ENCODE measurements at places on chromosomes 11 and 22.

- no peak for DNase-seq
These were observed 10.1 kb upstream of the FANCF start for GRCh38 chr11:22635689-22636088.

DNA sequence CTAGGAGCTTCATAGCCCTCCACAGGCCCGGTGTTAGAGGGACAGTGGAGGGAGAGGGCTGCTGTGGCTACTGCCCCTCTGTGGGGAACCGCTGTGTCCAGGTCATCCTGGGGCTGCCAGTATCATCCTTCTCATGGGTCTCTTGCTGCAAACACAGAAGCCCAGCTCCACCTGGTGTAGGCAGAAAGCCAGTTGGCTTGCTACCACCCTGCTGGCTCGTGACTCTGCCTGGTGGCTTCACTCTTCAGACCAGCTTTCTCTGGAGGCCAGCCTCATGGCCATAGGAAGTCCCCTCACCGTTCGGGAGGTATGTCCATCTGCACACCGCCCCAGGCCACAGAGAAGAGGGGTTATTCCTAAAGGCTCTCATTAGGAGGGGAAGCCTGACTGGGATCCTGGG lies 19.4 kb upstream of the SUSD2 start:
- no peak for DNase-seq

GRCh38 chr11:27392278-27393114 lies 29.5 kb upstream of the CCDC34 start:
- no peak for DNase-seq

GRCh38 chr11:105641433-105641832 lies 31.6 kb downstream of the GRIA4 start:
- no peak for DNase-seq

- DNase-seq, result no peak
These were observed 49.5 kb downstream of the PACS1 start for GRCh38 chr11:66119348-66120133.

GRCh38 chr11:12235553-12235946 lies 125.2 kb downstream of the MICAL2 start:
- no peak for DNase-seq

- no peak for DNase-seq
These were observed 47.8 kb downstream of the FANCF start for GRCh38 chr11:22577854-22578253.

DNA sequence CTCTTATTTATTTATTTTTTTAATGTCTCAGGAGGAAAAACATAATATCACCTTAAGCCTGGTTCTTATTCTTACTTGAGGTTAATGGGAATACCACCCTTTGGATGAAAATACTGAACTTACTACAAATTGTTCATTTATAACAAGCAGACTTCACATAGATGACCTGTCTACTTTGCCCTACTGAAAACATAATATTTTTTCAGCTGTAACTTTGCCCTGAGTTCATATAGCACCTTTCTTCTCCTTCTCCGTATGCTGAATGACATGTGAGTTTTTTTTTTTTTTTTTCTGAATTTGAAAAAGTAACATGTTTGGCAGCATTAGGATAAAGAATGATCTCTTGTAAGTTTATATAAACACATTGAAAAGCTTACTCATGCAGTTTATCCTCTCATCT lies 186.8 kb downstream of the TMEM135 start:
- DNase-seq, result no peak

DNA sequence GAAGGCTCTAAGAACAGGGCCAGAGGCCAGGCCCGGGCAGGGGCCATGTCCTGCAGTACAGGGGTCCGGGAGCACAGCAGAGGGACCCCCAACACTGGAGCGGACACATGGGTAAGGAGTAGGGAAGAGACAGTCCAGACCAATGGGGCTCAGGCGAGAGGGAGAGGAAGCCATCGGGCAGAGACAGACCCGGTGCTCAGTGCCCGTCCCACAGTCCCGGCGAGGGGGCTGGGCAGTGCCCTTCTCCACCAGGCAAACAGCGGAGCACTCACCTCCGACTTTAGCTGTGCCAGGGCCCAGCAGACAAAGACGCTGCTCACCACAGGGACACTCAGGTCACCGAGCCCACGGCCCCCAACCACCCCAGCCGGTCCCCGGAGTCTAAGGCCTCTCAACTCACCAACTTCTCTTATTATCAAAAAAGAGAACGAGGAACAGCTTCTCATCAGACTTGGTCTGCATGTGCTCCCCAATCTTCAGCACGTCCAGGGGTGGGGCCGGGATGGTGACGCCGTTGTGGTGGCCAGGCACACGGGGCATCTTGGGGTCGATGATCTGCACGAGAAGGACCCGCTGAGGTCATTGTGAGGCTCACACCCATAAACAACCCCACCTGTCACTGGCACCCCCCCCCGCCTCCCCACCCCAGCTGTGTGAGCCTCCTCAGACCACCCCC lies 52.3 kb downstream of the BRD1 start:
- no peak for DNase-seq

DNA sequence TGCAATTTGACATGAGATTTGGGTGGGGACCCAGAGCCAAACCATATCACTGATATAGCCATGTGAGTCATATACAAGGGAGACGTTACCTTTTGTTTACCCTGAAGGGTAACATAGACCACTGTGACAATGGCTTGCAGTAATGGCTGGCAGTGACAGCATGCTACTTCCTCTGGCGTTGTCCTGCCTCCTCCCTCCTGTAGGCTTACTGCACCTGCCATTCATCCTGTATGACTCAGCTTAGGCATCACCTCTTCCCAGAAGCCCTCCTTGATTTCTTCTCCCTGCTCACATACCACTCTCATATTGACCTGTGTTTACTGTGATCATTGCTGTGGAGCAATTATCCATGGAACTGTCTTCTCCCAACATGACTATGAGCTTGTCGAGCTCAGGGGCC lies 12.0 kb upstream of the PVALB start:
- no peak for DNase-seq

DNA sequence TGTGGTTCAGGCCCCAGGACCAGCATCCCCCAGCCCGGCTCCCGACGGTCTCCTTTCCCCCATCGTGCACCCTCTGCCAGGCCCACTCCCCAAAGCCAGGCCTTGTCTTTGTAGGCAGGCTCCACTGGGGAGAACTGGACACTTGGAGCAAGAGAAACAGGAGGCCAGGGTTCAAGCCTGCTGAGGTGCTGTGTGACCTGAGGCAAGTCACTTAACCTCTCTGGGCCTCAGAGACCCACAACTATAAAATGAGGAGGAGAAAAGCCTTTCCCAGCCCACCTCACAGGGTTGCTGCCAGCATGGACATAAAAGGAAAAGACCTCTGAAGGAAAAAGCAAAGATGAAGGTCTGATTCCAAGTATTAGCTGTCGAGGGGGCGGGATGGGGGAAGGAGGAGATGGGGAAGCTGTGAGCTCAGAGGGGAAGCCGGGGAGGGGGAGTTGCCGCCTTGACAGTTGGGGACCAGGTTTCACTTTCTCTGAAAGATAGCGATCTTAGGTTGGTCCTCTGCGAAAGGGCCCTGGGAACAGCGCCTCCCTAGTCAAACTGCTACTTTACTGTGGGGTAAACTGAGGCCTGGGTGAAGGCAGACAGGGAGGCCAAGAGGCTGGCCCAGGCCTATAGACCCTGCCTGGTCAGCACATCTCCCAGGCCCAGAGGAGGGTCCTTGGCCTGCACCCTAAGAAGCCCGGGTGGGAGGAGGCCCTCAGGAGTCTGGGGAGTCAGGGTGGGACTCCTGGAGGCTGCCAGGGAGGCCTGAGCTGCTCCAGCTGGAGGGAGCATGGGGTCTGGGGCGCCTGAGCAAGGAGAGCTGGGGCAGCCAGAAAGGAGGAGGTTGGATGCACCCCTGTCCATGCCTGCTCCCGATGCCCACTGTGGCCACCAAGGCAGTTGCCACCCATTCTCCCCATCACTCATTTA lies 991 bp upstream of the OSM start:
- no peak for DNase-seq

- DNase-seq, result no peak
These were observed 25.4 kb downstream of the NEAT1 start for GRCh38 chr11:65448074-65448417.

- no peak for DNase-seq
These were observed 4.9 kb downstream of the MMP13 start for GRCh38 chr11:102950622-102951081.

- no peak for DNase-seq
These were observed 45.3 kb downstream of the PC start for GRCh38 chr11:66912911-66913310.

- no peak for DNase-seq
These were observed 872.8 kb downstream of the BRD1 start for GRCh38 chr22:48954781-48955311.

DNA sequence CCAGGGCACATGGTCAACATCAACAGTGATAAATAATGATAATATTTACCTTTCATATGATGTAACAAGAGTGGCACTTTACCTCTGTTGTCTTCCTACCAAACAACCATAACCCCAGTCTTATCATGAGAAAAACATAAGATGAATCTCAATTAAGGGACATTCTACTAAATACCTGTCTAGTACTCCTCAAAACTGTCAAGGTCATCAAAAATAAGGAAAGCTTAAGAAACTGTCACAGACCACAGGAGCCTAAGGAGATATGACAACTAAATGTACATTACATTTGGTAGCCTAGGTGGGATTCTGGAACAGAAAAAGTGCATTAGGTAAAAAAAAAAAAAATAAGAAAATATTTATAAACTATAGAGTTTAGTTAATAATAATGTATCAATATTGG lies 118.1 kb downstream of the CCDC34 start:
- DNase-seq, result no peak

GRCh38 chr22:29330753-29331152 lies 15.3 kb upstream of the RASL10A start:
- DNase-seq, result peak; percentile 89

DNA sequence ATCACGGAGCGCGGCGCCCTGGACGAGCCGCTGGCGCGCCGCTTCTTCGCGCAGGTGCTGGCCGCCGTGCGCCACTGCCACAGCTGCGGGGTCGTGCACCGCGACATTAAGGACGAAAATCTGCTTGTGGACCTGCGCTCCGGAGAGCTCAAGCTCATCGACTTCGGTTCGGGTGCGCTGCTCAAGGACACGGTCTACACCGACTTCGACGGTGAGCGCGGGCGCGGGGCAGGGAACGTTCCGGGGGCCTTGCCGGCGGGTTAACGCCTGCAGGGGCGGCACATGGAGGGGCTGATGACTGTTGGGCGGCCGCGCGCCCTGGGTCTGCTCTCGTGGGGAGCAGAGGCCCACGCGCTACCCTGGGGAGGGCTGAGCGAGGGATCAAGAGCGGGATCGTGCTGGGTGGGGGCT lies 1.0 kb downstream of the PIM3 start:
- DNase-seq, result no peak

- DNase-seq, result peak; percentile 76
These were observed 16.6 kb upstream of the ARHGAP8 start for GRCh38 chr22:44735518-44736428.

DNA sequence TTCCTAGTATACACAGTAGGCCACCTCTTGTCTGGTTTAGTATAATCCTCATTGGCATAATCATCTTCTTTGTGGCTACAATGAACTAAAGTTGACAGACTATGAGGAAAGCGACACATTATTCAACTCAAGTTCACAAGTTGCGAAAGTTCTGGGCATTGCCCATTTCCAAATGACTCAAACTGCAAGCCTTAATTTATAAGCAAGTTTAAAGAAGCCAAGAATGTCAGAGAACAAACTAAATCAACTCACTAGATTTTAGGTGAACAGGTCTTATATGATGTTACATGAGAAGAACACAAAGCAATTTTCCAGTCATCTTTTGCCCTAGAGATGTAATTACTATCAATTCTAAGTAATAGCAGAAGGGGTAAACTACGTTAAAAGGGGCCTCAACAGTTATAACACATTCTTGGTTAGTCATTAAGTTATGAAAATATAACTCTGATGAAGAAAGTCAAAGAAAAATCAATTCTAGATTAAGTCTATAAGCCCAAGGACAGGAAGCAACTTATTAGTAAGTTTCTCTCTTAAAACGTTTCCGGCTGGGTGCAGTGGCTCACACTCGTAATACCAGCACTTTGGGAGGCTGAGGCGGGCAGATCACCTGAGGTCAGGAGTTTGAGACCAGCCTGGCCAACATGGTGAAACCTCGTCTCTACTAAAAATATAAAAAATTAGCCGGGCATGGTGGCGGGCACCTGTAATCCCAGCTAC lies 21.5 kb downstream of the PICALM start:
- DNase-seq, result no peak

GRCh38 chr11:17547051-17547577 lies at the start of gene OTOG:
Gene OTOG (plus strand): TSS chr11:17547259. CDS start chr11:17547373, 114 bp downstream.
- DNase-seq, result peak; percentile 82

DNA sequence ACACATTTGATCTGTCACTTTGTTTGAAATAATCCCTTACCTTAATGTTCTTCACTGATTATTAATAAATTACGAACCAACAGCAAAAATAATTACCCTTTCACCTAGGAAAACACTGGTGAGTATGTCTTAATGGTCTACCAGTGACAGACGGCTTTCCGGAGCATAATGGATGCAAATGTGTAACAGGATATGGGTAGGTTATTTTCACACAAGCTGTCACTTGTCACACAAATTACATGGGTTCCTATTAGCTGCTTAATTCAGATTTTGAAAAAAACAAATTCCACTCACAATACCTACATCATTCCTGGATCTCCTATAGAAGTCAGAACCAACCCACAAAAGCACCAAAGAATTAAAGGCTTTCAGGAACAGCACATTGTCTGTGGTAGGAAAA lies 127.9 kb downstream of the WT1 start:
- DNase-seq, result no peak

- no peak for DNase-seq
These were observed 584.8 kb downstream of the DLG2 start for GRCh38 chr11:85042361-85042760.

DNA sequence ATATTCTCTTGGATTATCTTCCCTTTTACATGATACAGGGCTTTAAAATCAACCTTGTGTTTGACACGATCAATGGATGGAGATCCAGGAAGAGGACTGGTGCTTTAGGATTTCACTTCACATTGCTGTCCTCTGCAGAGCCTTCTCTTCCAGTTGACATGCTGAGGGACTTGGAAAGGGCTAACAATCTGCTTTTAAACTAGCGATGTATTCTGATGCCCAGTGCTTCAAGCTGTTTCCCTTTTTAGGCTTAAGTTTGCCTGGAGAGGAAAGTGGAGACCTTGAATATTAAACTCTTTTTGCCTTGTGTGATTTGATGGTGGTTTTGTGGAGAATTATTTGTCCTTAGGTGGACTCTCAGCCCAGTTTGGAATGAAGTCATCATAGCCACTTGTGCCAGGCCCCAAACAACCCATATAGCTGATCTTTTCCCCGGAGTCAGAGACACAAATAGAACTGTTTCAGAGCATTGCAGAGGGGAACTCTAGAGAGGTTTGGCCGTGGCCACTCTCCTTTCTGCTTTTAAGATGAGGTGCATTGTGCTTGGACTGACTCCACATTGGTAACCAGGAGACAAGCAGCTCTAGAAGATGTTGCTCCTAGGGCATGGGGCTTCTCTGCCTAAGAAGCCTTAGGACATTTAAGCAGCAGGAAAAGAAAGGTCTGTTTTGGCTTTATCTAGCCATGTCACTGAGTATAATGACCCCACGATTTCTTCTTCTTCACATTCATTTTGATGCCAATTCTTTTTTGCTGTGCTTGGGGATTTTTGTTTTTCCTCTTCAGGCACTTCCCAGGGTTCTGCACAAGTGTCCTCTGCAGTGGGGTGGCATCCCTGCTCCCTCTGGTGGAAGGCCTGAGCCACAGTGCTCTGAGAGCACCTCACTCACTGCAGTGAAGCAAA lies 152.8 kb downstream of the NCAM1 start:
- peak; percentile 83 for DNase-seq

GRCh38 chr11:123904932-123905331 lies 3.0 kb downstream of the OR8D4 start:
- no peak for DNase-seq

Measured in kidney (tissue), 22 donors.